ENCODE measurements at places on chromosomes 4 and X. TPM values are rescaled to one million over a fixed set of nuclear protein-coding genes. Genes with fewer than 3 reads are reported as not detected.

- no peak overlapping the region for H3K27ac ChIP-seq
- no peaks in the 10 kb centered on the region for H3K4me1 ChIP-seq
- no peak for DNase-seq
- no peaks in the 10 kb centered on the region for H3K36me3 ChIP-seq
These were observed 36.5 kb downstream of the FBXW7 start for GRCh38 chr4:152499344-152499743.

The SNX25 gene
- total RNA-seq = 22.3 TPM

The NAP1L5 gene
- 1.5 TPM for total RNA-seq

- DNase-seq = peak; percentile 11
- no peaks in the 10 kb centered on the region for H3K27me3 ChIP-seq
- peaks cover 5% of the 10 kb centered on the region for H3K4me1 ChIP-seq
- no peak overlapping the region for H3K4me3 ChIP-seq
These were observed 335.3 kb downstream of the PABPC4L start for GRCh38 chr4:133866328-133866699.
